Sigmoid colon (tissue), 7 donors: ENCODE measurements at places on chromosomes 7 and 10. TPM values are rescaled to one million over a fixed set of nuclear protein-coding genes. Genes with fewer than 3 reads are reported as not detected.

Gene NFE2L3
- polyA plus RNA-seq: 0.60 TPM

Gene HTR5A
- polyA plus RNA-seq: not detected

Gene ASIC3
- 3.1 TPM for polyA plus RNA-seq

Gene PLPP4
- not detected for polyA plus RNA-seq

Gene TRIM4
- 12.5 TPM for polyA plus RNA-seq

Gene TMEM60
- polyA plus RNA-seq: 23.2 TPM

Gene CLRN3
- 88.9 TPM for polyA plus RNA-seq

Gene HECW1
- 0.34 TPM for polyA plus RNA-seq

Gene ZNF736
- 5.5 TPM for polyA plus RNA-seq

Gene SPDYE8
- not detected for polyA plus RNA-seq

Gene TMEM236
- 2.4 TPM for polyA plus RNA-seq

Gene CLEC5A
- polyA plus RNA-seq: 1.8 TPM

Gene GRB10
- polyA plus RNA-seq: 3.6 TPM

Gene COG5
- polyA plus RNA-seq: 27.6 TPM

Gene PHYHIPL
- polyA plus RNA-seq: 0.60 TPM

Gene MYL10
- not detected for polyA plus RNA-seq

Gene NCF1
- 27.8 TPM for polyA plus RNA-seq

Gene CRHR2
- not detected for polyA plus RNA-seq

GRCh38 chr7:115273139-115273772 lies 351.4 kb downstream of the MDFIC start:
- DNase-seq: no peak

GRCh38 chr10:132107186-132107948 lies 41.6 kb downstream of the JAKMIP3 start:
- DNase-seq: peak; percentile 41

GRCh38 chr10:122078965-122079795 lies 90.2 kb downstream of the TACC2 start:
- DNase-seq: no peak

- DNase-seq: no peak
Measured at GRCh38 chr10:44006771-44007170, 358.1 kb upstream of the ZNF32 start.

- DNase-seq: no peak
Measured at GRCh38 chr10:2899246-2899951, 167.9 kb upstream of the PFKP start.

- no peak for DNase-seq
Measured at GRCh38 chr10:129398711-129399141, 68.3 kb upstream of the MGMT start.

DNA sequence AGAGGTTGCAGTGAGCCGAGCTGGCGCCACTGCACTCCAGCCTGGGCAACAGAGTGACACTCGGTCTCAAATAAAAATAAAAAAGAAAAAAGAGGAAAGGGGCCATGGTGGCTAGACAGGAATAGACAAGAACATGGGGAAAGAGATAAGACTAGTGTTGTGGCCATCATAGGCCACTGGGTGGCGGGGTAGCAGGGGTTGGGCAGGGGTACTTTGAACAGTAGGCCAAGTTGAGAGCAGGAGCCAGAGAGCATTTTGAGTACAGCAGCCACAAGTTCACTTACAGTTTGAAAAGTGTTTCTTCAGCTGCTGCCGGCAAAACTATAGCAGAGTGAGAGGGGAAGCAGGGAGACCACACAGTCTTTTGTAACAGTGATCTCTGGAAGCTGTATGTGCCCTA lies 656.0 kb downstream of the CNTNAP2 start:
- DNase-seq: no peak

- no peak for DNase-seq
Measured at GRCh38 chr10:235915-236314, 100.7 kb downstream of the ZMYND11 start.

DNA sequence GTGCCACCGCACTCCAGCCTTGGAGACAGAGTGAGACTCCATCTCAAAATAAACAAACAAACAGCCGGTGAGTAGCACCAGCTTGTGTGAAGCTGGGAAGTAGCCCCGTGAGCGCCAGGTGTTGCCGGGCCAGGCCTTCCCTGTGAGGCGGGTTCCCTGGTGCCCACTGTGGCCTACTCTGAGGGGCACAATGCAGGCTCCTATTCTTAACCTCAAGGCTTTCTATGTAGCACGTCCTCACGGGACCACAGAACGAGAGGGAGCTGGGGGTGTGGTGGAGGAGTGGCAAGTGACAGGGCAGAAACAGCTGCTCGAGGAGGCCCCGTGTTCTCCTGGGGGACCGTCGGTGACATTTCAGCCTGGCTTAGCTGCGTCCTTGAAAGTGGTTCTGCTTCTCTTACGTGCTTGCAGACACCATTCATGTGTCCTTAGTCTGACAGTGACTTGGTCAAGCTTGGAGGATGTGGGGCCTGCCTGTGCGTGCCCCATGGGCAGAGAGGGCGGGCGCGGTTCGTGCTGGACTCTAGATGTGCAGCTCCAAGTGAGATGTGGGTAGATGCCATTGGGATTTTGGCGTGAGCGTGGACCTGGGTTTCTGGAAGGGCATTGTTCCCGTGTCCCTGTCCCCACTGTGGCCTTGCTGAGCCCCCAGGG lies 116.6 kb downstream of the NKX6-2 start:
- DNase-seq: peak; percentile 59

- DNase-seq: no peak
Measured at GRCh38 chr7:94649450-94649849, 6.5 kb downstream of the SGCE start.

DNA sequence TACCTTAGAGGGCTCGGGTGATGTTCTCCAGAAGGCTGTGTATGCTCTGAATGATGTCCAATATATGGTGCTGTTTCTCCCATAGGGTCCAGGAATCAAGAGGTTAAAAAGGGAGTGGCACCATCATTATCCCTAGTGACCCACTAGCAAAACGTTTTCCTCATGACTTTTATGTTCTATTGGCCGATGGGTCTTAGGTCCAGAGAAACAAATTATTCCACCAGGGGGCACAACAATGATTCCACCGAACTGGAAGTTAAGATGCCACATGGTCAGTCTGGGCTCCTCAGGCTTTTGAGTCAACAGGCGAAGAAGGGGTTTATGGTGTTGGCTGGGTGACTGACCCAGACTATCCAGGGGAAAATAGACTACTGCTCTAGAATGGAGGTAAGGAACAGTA lies 256.1 kb downstream of the COBL start:
- no peak for DNase-seq

GRCh38 chr10:36383349-36383748 lies 741.3 kb upstream of the FZD8 start:
- DNase-seq: no peak

DNA sequence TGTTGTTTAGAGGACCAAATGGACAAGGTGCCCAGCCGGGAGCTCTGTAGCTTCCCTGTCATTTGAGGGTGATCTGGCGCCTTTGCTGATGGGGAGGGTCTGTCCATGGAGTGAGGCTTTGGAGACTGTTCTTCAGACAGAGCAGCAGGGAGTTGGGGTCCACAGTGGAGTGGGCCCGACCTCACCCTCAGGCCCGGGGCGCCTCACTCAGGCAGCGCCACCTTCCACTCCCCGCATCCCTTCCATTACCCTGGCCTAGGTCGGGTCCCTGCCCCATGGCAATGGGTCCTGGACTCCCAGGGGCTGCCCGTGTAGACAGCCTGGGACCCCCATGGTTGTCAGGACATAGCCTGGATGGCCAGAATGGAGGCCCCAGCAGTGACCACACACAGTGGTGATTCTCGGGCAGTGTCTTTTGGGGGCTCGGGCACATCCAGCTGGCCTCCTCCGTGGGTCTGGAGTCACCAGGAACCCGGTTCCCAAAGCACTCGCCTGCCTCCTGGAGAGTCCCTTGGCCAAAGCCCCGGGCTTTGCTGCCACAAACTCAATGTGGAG lies 38.5 kb downstream of the TCERG1L start:
- DNase-seq: no peak

- no peak for DNase-seq
Measured at GRCh38 chr7:112892263-112892662, 102.1 kb upstream of the TMEM168 start.

GRCh38 chr10:132248455-132249225 lies 59.1 kb downstream of the STK32C start:
- DNase-seq: no peak

- no peak for DNase-seq
Measured at GRCh38 chr10:93488956-93489528, 6.9 kb upstream of the MYOF start.

DNA sequence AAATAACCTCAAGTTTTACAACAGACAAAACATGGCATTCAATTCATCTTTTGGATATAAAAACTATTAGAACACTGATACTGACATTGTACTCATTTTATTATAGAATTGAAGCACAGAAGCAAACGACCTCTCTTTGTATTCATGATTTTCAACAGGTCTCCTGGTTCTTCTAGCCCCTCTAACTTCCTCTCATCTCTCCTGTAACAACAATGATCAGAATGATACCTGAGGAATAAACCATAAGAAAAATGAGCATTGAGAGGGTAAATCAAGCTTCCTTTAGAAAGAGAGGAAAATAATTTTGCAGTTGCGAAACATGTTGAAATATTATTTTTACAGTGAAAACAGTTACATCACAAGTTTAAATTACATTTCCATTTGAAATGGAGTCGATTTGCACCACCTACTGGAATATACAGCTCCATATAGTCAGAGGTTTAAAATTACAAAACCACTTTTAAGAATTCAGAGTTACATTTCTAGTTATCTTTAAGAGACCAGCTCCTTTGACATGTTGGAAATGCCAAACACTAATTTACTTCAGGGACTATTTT lies 17.5 kb upstream of the TEX36 start:
- DNase-seq: no peak

- no peak for DNase-seq
Measured at GRCh38 chr7:80719261-80719660, 80.8 kb downstream of the CD36 start.

- DNase-seq: no peak
Measured at GRCh38 chr10:34001087-34001580, 666.7 kb upstream of the NRP1 start.

DNA sequence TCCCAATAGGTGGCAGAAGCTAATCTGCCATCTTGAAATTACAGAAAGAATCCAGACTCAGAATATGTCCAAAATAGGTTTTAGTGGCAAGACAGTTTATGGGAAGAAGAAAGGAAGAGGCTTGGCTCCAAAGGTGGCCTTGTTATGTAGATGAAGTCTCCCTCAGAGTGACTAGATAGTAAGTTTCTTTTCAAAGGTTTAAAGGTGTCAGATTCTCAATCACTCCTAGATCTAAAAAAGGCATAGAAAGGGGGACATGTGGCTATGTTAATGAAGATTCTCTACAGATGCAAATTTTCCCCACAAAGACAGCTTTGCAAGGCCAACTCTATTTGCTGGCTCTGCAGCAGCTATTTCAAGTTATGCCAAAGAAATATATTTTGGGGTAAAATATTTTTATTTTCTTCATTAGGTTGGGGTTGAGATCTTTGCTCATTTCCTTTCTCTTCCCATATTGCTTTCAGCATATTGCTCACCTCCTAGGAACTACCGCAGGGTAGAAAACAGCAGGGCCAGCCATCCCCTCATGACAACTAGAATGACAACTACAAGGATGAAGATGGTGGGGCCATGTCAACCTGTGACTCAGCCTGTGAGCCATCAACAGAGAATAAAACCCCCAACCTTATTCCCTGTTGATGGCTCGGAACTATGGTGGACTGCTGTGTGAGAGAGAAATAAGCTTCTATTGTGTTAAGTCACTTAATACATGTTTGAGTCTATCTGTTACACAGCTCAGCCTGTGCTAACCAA lies 274.0 kb upstream of the GALNT17 start:
- DNase-seq: no peak

- no peak for DNase-seq
Measured at GRCh38 chr7:97421307-97421930, 303.9 kb downstream of the SDHAF3 start.

- DNase-seq: no peak
Measured at GRCh38 chr7:153638821-153639435, 413.3 kb upstream of the DPP6 start.

DNA sequence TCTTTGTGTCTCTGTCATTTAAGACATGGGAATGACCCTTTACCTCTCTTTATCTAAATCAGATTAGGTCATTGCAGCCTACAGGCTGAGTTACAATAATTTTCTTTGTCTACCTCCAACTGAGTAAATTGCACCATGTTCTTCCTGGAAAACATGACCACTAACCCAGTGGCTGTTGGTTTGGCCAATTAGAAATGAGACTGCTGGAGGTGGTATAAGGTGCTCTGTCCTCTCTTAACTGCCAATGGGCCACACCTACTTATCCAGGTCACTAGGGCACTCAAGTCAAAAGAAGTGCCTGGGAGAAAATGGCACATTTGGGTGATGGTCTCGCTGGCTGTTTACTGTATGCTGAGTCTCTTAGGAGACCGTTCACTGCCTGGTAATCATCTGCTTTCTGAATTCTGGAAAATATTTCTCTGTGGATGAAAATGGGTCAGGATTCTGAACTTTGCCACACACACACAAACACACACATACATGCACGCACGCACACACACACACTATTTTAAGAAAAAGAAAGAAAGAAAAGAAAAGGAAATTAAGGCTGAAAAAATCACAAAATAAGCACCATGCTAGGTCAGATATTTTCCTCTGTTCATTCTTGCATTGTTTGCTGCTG lies 16.4 kb downstream of the STAMBPL1 start:
- no peak for DNase-seq

GRCh38 chr7:47092336-47092735 lies 489.6 kb downstream of the TNS3 start:
- no peak for DNase-seq

DNA sequence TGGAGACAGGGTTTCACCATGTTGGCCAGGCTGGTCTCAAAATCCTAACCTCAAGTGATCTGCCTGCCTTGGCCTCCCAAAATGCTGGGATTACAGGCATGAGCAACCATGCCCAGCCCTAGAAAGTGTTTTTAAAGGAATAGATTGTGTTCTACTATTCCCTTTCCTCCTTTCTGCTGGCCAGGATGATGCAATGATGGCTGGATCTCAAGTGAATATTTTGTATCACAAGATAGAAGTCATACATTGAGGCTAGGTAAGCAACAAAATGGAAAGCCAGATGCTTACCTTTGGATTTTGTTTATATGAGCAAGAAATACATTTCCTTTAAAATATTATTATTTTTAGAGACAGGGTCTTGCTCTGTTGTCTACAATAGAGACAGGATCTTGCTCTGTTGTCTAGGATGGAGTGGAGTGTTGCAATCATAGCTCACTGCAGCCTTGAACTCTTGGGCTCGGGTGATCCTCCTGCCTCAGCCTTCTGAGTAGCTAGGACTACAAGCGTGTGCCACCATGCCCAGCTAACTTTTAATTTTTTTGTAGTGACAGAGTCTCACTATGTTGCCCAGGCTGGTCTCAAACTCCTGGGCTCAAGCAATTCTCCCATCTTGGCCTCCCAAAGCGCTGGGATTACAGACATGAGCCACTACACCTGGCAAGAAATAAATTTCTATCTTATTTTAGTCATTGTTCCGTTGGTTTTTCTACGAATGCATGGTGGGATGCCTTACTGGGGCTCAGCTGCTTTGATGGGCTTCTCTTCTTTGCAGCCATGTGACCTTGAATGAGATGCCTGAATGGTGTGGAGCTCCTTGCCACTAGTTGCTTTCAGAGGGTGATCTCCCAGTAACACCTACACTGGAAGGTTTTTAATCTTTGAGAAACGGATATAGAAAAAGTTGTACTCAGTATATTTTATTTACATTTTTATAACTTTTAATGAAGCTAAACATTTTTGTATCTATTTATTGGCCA lies 5.8 kb upstream of the AEBP1 start:
- DNase-seq: no peak
